Activated CD8-positive, alpha-beta T cell treated with anti-CD3 and anti-CD28 coated beads, Interleukin-2, amount 10 ng/mL, durations not matched to agents 7 days and 5 days (primary cell): ENCODE measurements at places on chromosomes 7 and 10. TPM values are rescaled to one million over a fixed set of nuclear protein-coding genes. Genes with fewer than 3 reads are reported as not detected.

DNA sequence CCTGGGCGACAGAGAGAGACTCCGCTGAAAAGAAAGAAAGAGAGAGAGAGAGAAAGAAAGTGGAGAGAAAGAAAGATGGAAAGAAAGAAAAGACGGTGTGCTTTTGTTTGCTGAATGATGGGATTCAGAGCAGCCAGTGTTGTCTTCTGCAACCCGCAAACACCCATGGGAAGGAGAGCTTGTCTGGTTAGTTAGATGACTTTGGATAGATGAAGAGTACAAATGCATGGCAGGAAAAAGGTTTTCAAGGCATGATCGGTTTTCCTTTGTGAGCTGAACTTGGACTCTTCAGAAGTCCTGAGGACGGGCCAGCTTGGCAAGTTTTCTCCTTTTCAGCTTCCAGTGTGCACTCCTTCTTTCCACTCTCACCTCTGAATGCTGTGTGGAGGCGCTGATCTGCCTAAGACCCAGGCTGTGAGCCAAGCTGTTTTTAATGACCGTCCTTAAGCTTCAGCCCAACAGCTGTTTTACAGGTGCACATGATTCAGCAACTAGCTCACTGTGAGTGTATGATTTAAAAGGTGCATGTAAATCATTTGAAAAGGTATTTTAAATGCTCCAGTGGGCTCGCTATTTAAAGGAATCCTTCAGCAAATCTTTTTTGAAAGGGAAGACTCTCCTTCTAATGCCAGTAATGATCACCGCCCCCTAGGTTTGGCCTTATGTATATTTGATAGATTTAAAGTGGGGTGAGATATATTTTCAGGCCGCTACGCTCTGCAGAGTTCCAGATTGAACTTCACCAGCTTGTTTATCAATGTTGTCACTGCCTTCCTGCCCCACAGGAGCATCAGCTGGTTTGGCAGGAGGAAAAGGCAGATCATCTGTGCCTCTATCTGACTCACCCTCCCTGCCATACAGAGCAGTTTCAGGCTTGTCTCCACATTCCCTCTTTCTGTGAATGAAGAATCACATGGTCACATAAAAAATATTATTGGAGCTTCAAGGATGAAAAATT lies 115.0 kb downstream of the PLXDC2 start:
- H3K27ac ChIP-seq: no peak overlapping the region
- no peak for DNase-seq
- H3K27me3 ChIP-seq: no peaks in the 10 kb centered on the region

Gene KLF14
- not detected for total RNA-seq

Gene PTCD1
- 10.9 TPM for total RNA-seq

DNA sequence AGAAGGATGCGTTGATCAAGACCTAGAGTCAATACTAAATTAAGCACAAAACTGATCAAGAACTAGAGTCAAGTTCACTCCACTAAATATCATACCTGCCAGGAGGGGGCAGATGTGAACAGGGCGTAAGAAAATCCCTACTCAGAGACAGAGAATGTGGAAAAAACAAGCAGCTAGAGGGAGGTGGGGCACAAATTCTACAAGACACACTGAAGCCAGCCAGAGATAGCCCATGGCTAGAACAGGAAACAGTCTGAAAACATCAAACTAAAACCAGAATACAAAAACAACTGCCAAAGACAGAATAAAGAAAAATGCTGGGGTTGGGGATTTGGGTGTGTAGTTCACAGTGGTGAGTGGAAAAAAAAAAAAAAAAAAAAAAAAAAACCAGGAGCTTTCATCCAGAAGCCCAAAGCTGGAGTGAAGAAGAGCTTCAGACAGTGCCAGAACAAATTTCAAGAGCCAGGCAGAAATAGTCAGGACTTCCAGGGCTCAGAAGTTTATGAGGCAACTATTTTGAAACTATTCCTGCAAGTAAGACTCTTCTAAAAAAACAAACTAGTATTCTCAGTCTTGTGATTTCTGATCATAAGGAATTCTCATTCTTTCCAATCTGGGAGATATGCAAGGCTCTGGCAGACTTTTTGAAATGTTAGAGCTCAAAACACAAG lies 118.3 kb downstream of the CCDC71L start:
- H3K4me3 ChIP-seq: no peak overlapping the region
- H3K27me3 ChIP-seq: no peaks in the 10 kb centered on the region
- peaks cover 8% of the 10 kb centered on the region for H3K4me1 ChIP-seq
- DNase-seq: peak; percentile 48
- H3K27ac ChIP-seq: no peak overlapping the region

Gene COL13A1
- not detected for total RNA-seq

DNA sequence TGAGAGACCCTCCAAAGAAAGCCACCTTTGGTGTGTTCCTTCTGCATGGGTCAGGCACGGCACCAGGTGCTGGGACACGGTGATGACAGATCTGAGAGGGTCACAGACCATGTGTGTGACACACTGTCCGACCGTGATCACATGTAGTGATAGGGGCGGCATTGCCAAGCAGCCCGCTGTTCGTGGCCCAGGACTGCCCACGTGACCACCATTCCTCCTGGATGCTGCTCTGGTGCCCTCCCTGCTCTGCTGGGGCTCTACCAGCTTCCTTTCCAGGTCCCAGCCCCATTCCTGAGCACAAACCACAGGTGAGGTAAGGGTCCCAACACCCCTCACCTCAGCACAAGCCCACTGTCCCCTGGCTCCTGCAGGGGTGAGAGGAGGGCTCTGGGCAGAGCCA lies 10.1 kb upstream of the SLC18A3 start:
- H3K36me3 ChIP-seq: no peaks in the 10 kb centered on the region
- no peak overlapping the region for H3K4me3 ChIP-seq
- H3K27ac ChIP-seq: no peak overlapping the region
- peaks cover 16% of the 10 kb centered on the region for H3K27me3 ChIP-seq
- no peaks in the 10 kb centered on the region for H3K4me1 ChIP-seq

DNA sequence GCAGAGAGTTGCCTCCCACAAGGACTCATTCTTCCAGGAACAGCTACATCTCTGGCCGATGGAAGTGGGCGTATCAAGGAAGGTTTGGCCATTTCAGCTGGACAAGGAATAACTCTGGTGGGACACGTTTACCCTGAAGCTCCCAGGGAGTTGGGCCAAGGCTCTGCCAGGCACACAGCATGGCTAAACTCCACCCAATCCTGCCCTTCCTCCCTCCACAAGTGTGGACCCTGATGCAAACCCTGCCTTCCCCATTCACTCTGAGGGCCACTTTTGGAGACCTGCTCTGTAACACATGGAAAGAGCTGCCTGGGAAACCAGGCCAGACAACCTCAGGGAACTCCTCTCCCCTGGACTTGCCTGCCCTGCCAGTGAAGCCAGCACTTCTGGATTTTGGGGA lies 407.8 kb upstream of the FOXK1 start:
- no peak overlapping the region for H3K27ac ChIP-seq
- no peaks in the 10 kb centered on the region for H3K27me3 ChIP-seq
- no peaks in the 10 kb centered on the region for H3K4me1 ChIP-seq
- H3K4me3 ChIP-seq: no peak overlapping the region

DNA sequence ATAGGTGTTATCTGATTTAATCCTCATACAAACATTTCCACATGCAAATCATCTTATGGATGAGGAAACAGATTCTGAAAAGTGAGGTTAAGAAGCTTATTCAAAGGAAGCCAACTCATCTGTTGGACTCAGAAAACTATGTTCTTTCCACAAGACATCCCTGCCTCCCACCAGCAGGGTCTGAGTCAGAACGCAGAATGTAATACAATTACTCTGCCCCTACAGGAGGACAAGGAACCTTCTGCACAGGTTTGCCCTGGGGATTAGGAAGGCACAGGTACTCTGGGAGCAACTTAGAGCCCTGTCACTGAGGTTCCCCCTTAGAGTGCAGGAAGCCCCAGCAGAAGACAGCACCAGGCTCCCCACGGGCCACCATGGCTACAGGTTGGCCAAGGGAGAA lies 255.7 kb downstream of the TNS3 start:
- H3K27me3 ChIP-seq: peaks cover 2% of the 10 kb centered on the region
- no peak overlapping the region for H3K4me3 ChIP-seq
- no peaks in the 10 kb centered on the region for H3K4me1 ChIP-seq
- H3K27ac ChIP-seq: no peak overlapping the region
- H3K36me3 ChIP-seq: no peaks in the 10 kb centered on the region

DNA sequence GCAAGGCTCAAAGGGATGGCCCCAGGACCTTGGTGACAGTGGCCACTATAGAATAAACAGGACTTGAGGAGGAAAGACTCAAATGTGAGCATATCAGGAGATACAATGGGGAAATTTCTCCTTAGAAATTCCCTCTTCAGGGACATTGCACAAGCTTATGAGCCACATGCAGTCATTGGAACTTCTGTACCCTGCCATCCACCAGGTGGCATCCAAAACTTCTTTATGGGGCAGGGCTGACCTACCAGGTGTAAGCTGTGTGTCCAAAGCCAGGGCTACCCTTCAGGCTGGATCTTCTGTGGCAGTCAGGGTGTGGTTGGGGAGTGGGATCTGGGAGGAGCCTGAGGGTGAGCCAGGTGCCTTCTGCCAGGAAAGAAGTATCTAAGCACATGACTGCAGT lies 36.6 kb upstream of the LRRC18 start:
- H3K4me3 ChIP-seq: no peak overlapping the region
- H3K36me3 ChIP-seq: no peaks in the 10 kb centered on the region
- H3K27ac ChIP-seq: no peak overlapping the region

DNA sequence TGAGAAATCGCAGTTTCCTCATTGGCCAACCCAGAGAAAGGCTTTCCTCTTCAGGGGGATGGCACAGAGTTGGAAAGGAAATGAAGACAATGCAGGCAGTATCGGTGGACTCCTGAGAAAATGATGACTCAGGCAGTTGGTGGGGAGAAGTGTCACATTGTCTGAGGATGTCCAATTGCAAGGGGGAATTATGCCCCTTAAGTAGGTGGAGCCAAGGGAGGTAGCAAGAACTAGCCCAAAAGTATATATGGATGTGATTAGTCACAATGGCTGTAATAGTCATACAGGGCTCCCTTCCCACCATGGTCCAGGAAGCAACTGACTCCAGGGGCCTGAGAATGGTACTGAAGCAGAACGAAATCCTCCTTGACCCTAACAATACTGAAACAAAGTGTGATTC lies 58.3 kb upstream of the EGFR start:
- DNase-seq: no peak
- no peaks in the 10 kb centered on the region for H3K36me3 ChIP-seq
- H3K4me1 ChIP-seq: no peaks in the 10 kb centered on the region
- no peaks in the 10 kb centered on the region for H3K27me3 ChIP-seq

Gene GIMAP4
- total RNA-seq: 174 TPM

DNA sequence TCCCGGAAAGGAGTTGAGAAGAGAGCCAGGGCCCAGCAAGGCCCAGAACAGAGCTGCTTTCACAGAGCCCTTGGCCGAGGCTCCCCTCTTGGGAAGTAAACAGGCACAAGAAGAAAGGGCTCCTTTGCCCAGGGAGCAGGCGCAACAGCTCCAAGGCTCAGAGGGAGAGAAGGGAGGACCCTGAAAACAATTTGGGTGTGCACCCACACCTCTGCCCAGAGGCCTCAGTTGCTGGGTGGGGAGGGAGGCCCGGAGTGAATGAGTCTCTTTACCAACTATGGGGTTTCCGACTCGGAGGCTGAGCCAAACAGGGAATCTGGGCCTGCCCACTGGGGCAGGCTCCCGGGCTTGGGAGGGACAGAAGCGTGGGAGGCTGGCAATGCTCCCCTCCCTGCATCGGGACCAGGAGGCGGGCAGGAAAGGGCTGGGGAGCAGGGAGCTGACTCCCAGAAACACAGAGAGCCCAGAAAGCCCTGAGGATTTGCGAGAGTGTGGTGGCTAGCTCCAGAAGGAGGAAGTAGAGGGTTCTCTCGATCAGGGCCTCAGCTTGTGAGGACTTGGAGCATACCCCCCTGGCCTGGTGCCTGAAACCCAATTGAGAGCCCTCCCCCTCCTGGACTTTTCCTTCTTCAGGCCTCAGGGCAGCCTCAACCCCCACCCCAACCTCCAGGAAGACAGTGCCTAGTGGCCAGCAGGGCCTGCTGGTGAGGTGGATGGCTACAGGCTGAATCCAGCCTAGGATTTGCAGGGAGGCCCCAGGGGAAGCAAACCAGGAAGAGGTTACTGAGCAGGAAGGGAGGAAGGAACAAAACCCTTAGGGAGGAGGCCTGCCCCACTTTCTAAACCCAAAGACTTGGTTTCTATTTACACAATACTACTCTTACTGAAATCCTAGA lies 6.2 kb downstream of the C10orf105 start:
- DNase-seq: peak; percentile 50
- peak overlapping the region; percentile 99 for H3K27ac ChIP-seq
- H3K4me1 ChIP-seq: peaks cover 68% of the 10 kb centered on the region
- no peaks in the 10 kb centered on the region for H3K27me3 ChIP-seq

Gene TES
- total RNA-seq: 110 TPM

Gene SPDYE9
- not detected for total RNA-seq

DNA sequence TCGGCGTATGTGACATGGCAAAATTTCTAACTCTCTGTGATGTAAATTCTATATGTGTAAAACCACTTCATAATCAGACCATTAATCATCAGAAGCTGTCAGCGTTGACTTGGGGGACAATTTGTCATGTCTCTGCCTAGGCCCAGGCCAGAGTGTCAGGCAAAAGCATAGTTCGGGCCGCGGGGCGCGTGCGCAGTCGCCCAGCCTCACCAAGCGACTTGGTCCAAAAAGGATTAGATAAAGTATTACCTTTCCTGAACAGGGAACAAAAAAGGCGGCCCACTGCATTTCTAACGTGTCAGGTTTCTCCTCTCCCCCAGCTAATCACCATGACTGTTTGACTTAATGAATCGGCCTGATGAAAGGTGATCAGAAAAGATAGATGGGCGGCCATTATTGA lies 114.2 kb downstream of the EBF3 start:
- H3K27me3 ChIP-seq: no peaks in the 10 kb centered on the region
- H3K27ac ChIP-seq: no peak overlapping the region
- no peaks in the 10 kb centered on the region for H3K36me3 ChIP-seq
- no peak overlapping the region for H3K4me3 ChIP-seq
- DNase-seq: no peak
- H3K4me1 ChIP-seq: no peaks in the 10 kb centered on the region

Gene C10orf90
- total RNA-seq: not detected

- peak overlapping the region; percentile 94 for H3K27ac ChIP-seq
- peak overlapping the region; percentile 92 for H3K4me3 ChIP-seq
- peaks cover 38% of the 10 kb centered on the region for H3K36me3 ChIP-seq
- H3K27me3 ChIP-seq: no peaks in the 10 kb centered on the region
- no peak for DNase-seq
Observed at GRCh38 chr10:89301232-89301631, 614 bp upstream of the IFIT2 start.

Gene PRPS1L1
- not detected for total RNA-seq

DNA sequence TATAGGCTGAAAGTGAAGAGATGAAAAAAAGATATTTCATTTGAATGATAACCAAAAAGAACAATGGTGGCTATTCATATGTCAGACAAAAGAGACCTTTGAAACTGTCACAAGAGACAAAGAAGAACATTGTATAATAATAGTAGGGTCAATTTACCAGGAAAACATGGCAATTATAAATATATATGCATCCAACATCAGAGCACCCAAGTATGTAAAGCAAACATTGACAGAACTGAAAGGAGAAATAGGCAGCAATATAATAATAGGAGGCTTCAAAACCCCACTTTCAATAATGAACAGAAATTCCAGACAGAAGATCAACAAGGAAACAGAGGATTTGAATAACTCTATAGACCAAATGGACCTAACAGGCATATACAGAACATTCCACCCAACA lies 876.2 kb downstream of the GRID1 start:
- H3K27me3 ChIP-seq: no peaks in the 10 kb centered on the region
- DNase-seq: no peak
- no peak overlapping the region for H3K4me3 ChIP-seq
- no peaks in the 10 kb centered on the region for H3K4me1 ChIP-seq
- no peaks in the 10 kb centered on the region for H3K36me3 ChIP-seq
